ENCODE measurements at places on chromosomes 2 and 18.

DNA sequence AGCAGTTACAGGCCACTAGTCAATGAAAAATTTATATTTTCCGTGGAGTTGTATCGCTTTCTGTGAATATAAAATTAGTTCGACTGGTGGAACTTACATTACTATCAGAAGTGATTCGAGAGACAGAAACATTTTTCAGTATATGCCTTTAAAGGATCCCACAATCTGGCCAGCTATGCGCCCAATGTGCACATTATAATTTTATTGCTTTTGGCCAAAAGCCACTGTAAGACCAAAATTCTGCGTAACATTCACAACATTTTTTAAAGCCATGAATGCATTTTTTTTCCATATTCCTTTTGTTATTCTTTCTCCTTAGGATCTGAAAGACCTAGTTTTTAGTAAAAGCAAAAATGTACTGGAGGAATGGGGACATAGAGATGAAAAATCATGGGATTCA, 131.0 kb upstream of the CHAC2 start:
- no peak for DNase-seq

DNA sequence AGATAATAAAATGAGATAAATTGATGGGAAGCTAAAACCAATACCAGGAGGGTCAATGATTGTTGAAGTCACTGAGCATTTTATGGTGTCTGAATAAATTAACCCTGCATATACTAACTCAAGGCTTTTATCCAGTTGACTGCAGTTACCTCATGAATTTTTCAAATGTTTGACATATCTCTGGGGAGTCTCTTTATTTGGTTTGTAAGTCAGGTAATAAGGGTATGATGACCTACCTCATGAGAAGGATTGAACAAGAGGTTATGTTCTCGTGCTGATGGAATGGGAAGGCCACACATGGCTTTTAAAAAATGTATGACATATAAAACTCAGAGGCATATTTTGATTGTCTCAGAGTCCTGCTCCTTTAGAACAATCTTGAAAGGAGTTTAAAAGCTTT, 237.6 kb downstream of the THSD7B start:
- no peak for DNase-seq

DNA sequence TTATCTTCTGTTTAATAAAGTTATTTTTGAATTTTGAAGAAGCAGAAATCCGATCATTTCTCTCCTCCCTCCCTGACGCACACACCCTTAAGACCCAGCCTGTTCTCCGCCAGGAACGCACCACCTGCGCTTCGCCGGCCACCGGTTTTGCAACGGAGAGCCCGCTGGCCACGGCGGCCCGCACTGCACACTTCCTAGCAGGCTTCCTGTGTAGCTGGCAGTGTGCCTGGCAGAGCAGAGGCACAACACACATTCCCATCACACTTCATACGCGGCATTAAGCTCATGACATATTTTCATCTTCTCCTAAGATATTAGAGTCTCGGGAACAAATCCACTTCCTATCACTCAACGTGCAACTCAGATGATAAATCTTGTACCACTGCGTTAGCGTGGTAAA, 148.0 kb downstream of the HDAC4 start:
- DNase-seq: no peak

DNA sequence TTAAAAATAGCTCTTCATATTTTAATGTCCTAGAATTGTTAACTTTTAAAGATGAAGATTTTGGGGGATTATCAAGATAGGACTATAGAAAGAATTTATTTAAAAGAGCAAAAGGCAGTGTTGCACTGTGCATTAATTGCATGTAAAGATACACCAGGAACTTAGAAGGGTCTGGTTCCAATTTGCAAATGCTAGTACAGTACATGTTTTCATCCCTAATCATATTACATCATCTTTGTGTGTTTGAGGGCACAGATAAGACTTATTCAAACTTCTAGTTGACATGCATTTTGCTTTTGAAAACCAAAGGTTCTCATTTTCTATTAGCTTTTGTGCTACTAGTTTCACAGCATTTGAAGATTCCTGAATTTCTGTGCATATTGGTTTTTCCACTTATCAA, 231.7 kb upstream of the LYPD1 start:
- DNase-seq: no peak

DNA sequence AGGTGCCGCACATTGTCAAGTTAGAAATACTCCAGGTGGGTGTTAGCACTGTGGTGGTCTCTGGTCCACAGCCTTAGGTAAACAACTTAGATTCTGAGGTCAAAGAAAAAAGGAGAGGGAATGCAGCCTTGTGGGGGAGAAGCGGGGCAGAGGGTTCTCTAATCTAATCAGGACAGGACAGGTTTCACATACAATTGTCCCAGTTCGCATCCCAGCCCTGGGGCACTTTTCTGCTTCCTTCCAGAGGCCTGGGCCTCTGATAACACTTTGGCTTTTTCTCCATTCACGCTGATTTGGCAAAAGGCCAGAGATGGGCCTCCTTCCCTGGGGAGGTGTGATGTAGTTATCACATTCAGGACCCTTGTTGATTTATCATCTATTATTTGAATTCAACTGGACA, 32.5 kb downstream of the SLC1A4 start:
- DNase-seq: no peak

DNA sequence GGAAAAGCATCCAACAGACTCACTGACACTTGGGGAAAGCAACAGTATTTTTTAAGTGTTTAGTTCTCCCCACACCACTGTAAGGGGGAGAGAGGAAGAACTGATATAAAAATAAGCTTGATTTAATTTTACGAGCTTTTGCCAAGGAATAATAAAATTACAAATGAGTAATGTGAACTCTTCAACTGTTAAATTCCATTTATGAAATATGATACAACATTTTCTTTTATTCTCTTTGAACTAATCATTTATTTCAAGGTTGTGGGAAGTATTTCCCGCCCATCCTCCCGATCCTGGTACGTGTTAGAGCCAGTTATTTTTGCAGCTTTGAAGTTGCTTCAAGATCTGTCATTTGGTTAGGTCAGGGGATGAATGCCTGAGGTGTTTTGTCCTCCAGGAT, 35.2 kb downstream of the WDPCP start:
- no peak for DNase-seq

- no peak for DNase-seq
Measured at GRCh38 chr2:144030791-144031190, 489.1 kb downstream of the ZEB2 start.

DNA sequence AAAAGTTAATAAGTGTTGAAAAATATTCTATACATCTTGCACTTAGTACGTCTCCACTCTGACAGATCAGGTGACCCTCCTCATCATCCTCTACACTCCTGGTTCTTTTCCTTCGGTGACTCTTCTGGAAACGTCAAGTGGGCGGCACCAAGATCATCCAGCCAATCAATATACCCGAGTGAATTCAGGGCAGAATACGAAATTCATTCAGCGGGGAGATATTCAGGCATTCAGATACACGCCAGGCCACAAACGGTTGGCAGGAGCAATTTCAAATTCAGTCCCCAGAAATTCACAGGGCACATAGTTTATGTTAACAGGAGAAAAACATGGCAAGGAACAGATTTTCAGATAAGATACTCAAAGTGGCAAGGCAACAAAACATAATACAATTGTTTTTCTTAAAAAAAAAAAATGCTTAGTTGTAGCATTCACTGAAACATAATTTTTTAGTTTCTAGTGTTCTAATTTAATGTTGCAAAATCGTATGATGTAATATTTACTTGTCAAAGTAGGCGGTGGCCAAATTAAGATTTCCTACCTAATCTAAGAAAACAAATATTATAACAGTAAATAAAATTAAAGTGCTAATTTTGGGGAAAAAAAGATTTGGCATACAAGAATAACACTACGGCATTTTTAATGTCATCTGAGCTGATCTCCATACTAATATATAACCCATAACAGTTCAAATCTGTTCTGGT, 4.2 kb downstream of the CLK1 start:
- no peak for DNase-seq

- no peak for DNase-seq
Measured at GRCh38 chr18:12455496-12455895, 47.8 kb downstream of the PRELID3A start.

DNA sequence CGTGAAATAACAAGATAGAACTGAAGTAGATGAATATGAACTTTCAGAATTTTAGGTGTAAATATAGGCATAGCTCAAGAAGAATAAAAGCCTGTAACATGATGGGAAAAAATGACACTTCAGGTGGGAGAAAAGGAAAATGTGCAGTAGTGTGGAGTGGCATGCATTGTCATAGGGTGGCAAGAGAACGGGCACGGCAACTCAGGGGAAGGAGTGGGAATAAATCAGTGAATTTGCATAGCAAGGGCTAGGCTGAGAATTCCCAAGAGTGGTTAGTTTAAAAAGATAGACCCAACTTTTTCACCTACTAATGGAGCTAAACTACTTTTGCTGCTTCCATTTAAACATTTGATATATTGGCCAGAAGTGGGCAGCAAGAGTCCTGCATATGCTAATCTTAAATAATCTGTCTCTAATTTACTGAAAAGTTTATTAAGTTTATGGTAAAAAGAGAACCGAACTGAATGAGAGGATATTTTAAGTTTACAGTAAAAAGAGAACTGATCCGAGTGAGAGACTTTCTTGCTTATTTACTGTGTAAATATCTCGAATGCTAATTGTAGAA, 228.1 kb downstream of the CTNNA2 start:
- no peak for DNase-seq

DNA sequence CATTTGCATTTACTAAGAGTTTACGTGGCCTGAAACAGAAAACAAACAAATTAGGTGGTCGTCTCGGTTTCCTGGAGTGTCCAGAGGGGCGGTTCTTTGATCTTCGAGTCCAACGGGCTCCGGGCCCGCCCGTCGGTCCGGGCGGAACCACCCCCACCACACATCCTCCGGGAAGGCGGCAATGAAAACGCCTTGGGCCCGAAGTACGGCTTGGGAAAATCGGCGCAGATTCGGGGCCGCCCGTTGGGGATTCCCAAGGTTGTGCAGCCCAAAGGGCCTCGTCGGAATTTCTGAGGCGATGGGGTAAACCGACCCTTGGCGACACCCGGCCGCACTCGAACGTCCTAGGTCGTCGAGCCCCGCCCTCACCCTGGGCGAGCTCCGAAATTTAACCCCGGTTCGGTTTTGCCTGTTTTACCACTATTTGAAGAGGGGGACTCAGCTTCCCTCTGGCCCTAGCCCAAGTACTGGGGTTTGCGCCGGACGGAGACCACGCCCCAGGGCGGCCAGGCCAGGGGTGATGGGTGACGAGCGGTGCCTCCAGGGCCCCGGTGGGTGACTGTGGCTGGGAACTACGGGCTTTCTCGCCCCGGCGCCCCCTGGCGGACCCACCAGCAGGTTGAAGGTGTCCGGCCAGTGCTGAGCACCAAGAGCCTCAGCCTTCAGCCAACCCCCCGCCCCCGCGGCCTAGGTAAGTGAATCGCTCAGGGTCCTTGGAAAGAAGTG, 1.9 kb upstream of the CFAP53 start:
- peak; percentile 64 for DNase-seq

DNA sequence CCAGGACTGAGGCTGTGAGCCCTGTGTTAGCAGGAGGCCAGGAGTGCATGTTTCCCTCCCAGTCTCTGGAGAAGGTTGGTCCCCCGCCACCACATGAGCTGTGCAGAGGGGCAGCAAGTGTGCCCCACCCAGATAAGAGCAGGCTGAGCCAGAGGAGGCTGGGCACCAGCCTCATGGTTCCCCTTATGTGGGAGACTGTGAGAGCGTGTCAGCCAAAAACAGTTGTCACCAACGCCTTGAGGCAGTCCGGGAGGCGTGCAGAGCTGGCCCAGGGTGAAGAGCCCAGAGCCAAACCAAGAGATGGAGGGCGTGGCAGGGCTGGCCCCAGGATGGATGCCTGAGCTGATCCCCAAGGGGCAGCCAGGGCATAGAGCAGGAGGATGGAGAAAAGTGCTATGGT, 128.7 kb upstream of the GLI2 start:
- DNase-seq: no peak

GRCh38 chr18:9643549-9643948, 29.2 kb upstream of the PPP4R1 start:
- DNase-seq: no peak

- no peak for DNase-seq
Measured at GRCh38 chr2:237408335-237409000, 5.5 kb downstream of the COL6A3 start.

DNA sequence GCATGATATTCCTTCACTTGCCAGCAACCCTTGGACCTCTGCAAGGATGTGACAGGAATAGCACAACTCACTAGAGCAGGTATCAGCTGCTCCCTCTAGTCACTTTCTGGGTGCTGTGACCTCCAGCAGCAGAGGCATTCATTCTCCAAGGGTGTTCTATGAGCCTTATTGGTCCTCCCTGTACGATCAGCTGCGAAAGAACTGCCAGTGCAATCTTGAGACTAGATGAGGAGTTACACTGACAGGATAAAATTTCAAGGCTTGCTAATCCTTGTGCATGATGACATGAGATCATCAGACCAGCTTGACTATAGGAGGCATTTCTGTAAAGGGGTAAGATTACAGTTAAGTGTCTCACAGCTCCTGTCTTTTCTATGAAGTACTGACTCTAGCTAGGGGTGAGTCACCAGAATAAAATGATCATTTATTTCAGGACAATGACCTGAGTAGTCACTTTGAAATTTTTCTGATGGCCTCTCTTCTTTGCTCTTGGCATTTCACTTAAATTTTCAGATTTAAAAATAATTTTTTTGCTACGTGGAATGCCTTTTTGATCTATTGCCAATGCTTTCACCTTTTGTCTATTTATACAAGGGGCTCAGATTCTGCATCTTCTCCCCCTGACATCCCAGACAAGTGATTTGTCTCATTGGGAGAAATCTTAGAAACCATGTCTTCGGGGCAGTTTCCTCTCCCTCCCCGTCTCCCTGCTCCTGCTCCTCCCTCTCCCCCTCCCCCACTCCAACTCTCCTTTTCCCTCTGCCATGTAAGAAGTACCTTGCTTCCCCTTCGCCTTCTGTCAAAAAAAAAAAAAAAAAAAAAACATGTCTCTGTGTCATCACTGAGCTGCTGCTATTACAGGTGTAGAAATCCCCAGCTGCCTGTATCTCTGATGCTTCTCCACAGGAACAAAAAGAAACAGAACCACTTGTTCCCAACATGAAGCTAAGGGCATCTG, 49.2 kb upstream of the FRZB start:
- no peak for DNase-seq

DNA sequence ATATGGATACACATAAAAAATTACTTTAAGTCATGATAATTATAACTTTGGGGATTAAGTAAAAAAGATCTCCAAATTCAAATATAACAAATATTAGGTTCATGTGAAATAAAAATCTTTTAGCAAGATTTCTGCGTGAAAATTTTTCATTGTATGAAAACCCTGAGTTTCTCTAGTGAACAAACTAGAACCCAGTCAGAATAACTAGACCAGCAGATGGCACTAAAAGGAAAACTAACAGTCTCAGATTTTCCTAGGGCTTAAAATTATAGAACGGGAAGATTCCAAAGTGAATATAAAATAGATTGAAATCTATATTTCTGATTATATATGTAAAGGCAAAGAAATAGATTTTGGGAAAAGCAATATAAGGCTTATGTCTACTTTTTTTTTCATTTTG, 43.3 kb downstream of the TMEM200C start:
- no peak for DNase-seq

GRCh38 chr2:126658905-126659561, 3.1 kb downstream of the GYPC start:
- no peak for DNase-seq

All from stimulated activated CD8-positive, alpha-beta memory T cell treated with anti-CD3 and anti-CD28 coated beads, Interleukin-7, amount 100 ng/mL, for 1 hour (primary cell).